Natural killer cell treated with Interleukin-12 subunit alpha and Interleukin-12 subunit beta and Interleukin-15 and Interleukin-18, amount 100 ng/mL, for 72 hours (primary cell): ENCODE measurements at places on chromosomes 7 and 10. TPM values are rescaled to one million over a fixed set of nuclear protein-coding genes. Genes with fewer than 3 reads are reported as not detected.
A peak's percentile ranks its signal among the peaks of the same experiment; 100 is the strongest.

GRCh38 chr10:114714281-114714741, 56.2 kb upstream of the ABLIM1 start:
- peaks cover 19% of the 10 kb centered on the region for H3K27me3 ChIP-seq
- no peaks in the 10 kb centered on the region for H3K36me3 ChIP-seq
- DNase-seq = no peak

- H3K27me3 ChIP-seq = peaks cover 32% of the 10 kb centered on the region
- DNase-seq = no peak
- no peak overlapping the region for H3K4me3 ChIP-seq
- no peaks in the 10 kb centered on the region for H3K36me3 ChIP-seq
- H3K27ac ChIP-seq = no peak overlapping the region
Measured at GRCh38 chr7:3358991-3359390, 57.9 kb downstream of the SDK1 start.

The GPR15LG gene
- total RNA-seq = not detected

The FEZF1 gene
- not detected for total RNA-seq

GRCh38 chr7:148356303-148356702, 234.3 kb upstream of the C7orf33 start:
- H3K27me3 ChIP-seq = peaks cover 6% of the 10 kb centered on the region
- no peaks in the 10 kb centered on the region for H3K36me3 ChIP-seq
- H3K4me3 ChIP-seq = no peak overlapping the region
- DNase-seq = no peak
- H3K4me1 ChIP-seq = no peaks in the 10 kb centered on the region
- no peak overlapping the region for H3K27ac ChIP-seq

The HMX2 gene
- not detected for total RNA-seq

DNA sequence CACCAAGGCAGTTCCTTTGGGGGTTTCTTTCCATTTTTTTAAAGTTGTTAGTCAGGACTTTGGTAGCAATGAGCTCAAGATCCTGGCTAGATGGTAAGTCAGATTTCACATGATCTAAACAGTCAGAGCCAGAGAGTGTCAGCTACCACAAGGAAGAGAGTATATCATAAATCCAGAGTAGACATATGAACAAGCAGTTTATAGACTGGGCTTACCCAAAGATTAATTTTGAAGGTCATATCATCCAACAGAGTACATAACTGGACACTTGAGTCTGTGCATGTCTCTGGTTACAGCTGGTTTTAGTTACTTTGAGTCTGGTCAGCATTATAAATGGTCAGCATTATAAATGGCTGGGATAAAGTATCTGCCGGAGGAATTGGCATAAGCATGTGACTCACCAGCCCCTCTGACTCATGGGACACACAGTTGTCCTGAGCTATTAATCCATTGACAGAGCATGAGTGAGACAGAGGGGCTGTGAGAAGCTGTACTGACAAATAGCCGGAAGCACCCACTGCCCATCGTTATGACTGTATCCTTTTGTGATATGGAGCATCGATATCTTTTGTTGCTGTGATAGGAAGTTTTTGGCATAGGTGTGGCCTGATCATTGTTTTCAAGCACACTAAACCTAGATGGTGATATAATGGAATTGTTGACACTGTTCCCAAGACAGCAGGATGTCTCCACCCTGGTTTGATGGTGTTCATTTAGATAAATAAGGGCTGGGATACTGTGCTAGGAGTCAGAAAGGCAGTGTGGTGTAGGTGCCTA, 19.3 kb downstream of the PPP1R3C start:
- no peaks in the 10 kb centered on the region for H3K36me3 ChIP-seq
- H3K4me1 ChIP-seq = no peaks in the 10 kb centered on the region
- H3K27ac ChIP-seq = no peak overlapping the region
- no peak overlapping the region for H3K4me3 ChIP-seq

DNA sequence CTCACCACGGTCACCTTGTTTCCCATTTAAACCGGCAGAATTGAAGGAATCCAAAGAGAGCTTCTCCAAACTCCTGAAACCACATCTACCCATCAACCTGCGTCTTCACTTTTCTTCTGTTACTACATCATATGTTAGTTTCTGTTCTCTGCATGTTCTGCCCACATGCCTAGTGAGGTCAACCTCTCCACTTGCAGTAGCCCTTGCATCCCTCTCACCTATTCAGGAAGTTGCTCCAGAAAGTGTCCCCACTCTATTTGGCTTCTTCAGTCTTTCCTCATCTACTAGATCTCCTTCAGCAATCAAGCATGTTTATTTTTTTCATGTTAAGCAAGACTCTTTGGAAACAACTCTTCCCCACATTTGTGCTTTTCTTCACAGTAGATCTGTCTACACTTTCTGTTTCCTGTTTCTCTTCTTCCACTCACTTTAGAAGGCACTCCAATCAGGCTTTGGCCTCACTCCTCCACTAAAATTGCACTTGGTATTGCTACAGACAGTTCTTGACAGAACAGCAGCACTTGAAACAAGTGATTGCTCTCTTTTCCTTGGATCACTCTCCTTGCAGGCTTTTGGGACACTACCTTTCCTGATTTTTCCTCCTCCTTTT, 7.5 kb downstream of the SAMD9L start:
- H3K4me3 ChIP-seq = no peak overlapping the region
- peaks cover 3% of the 10 kb centered on the region for H3K4me1 ChIP-seq
- no peak overlapping the region for H3K27ac ChIP-seq
- no peak for DNase-seq
- peaks cover 28% of the 10 kb centered on the region for H3K36me3 ChIP-seq
- no peaks in the 10 kb centered on the region for H3K27me3 ChIP-seq

DNA sequence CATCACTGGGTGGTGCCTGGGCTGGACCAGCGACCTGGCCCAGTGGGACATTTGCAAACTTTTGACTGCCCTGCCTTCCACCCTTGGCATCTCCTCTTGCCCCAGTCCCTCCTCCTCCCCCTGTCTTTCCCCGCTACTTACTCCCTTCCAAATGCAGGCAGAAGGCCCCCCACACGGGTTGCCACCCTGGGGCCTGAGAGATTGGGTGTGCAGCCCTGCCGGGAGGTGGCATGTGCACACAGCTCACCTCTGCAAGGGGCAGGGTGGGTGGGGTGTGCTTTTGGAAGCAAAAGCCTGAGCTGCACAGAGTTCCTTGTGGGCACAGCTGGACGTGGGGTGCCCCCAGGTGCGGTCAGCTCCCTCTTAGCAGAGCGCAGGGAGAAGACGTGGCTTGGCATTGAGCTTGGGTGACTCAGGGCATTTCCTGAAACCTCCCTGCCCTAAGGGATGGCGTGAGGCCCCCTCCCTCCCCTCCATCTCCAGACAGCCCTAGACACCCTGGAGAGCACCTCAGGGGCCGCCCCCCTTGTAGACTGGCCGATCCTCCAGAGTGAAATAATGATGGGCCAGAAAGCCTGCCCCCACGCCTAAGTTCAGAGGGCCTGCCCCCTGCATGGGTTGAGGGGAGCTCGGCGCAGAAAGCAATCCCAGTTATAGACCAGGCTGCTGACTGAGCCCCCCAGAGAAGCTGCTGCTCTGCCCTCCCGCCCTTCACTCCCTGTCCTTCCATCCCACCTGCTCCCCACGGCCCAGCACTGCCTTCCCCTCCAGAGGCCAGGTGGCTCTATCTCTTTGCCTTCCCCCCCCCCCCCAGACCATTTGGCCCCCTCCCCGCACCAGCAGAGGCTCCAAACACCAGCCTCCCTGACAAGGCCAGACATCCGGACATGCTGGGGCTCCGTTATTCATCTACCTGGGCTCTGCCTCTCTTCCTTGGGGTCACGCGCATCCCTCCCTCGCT, 2.3 kb upstream of the SHH start:
- H3K4me3 ChIP-seq = no peak overlapping the region
- H3K36me3 ChIP-seq = no peaks in the 10 kb centered on the region
- H3K27me3 ChIP-seq = peaks cover 36% of the 10 kb centered on the region
- H3K27ac ChIP-seq = no peak overlapping the region

The INMT gene
- total RNA-seq = 0.33 TPM

GRCh38 chr10:50417886-50418830, 166.8 kb upstream of the ASAH2 start:
- DNase-seq = peak; percentile 73
- H3K4me1 ChIP-seq = peaks cover 63% of the 10 kb centered on the region
- peak overlapping the region; percentile 94 for H3K4me3 ChIP-seq
- H3K27ac ChIP-seq = peak overlapping the region; percentile 69

The NODAL gene
- not detected for total RNA-seq

GRCh38 chr10:15344876-15345285, 26.2 kb downstream of the FAM171A1 start:
- no peaks in the 10 kb centered on the region for H3K36me3 ChIP-seq
- no peak overlapping the region for H3K27ac ChIP-seq
- peaks cover 27% of the 10 kb centered on the region for H3K27me3 ChIP-seq
- H3K4me1 ChIP-seq = no peaks in the 10 kb centered on the region
- no peak overlapping the region for H3K4me3 ChIP-seq

GRCh38 chr10:8360365-8360764, 305.9 kb downstream of the GATA3 start:
- H3K27ac ChIP-seq = peak overlapping the region; percentile 26
- H3K4me3 ChIP-seq = peak overlapping the region; percentile 62
- H3K36me3 ChIP-seq = no peaks in the 10 kb centered on the region
- DNase-seq = no peak
- H3K4me1 ChIP-seq = peaks cover 31% of the 10 kb centered on the region

- H3K4me3 ChIP-seq = no peak overlapping the region
- no peaks in the 10 kb centered on the region for H3K36me3 ChIP-seq
- H3K27me3 ChIP-seq = peaks cover 10% of the 10 kb centered on the region
Measured at GRCh38 chr10:114685456-114685855, 27.4 kb upstream of the ABLIM1 start.

GRCh38 chr7:101216860-101217387, 457 bp downstream of the PLOD3 start:
- no peaks in the 10 kb centered on the region for H3K36me3 ChIP-seq
- H3K27me3 ChIP-seq = no peaks in the 10 kb centered on the region
- peak overlapping the region; percentile 97 for H3K4me3 ChIP-seq
- no peak for DNase-seq
- H3K4me1 ChIP-seq = peaks cover 27% of the 10 kb centered on the region
- H3K27ac ChIP-seq = peak overlapping the region; percentile 91

The LIPJ gene
- total RNA-seq = not detected

DNA sequence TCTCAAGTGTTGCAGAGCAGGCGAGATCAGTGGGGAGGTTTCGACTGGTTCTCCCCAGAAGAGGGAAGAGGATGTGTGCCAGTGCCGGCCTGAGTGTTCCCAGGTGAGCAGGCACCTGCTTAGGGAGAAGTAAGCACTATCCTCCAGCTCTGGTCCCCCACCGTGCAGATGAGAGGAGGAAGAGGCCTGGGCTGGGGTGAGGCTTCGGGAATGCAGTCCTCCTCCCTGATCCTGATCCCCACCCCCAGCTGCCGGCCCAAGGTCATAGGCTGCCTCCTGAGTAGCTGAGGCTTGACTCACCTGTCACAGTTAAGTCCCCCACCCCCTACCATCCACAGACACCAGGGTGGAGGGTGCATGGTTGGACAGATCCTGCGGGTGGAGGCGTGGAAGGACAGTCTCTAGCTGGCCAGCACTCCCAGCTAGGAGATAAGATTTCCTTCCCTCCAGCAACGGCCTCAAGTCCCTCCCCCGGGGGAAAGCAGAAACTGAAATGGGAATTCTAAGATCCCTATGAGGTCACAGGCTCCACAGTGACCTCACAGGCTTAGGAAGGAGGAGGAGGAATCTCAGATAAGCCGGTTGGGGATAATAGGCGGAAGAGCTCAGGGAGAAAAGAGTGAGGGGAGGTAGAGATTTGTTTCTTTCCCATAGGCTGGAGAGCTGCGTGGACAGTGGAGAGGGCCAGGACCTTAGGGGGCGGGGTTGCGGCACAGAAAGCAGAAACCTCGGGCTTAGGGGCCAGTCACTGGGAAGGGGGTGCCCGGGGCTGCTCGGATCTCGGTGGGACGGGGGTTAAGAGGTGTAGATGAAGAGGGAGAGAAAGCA, 1.0 kb downstream of the LRCH4 start:
- H3K4me3 ChIP-seq = peak overlapping the region; percentile 98
- H3K36me3 ChIP-seq = no peaks in the 10 kb centered on the region
- H3K4me1 ChIP-seq = peaks cover 29% of the 10 kb centered on the region
- peak overlapping the region; percentile 96 for H3K27ac ChIP-seq
- DNase-seq = no peak

- DNase-seq = no peak
- no peaks in the 10 kb centered on the region for H3K36me3 ChIP-seq
- no peak overlapping the region for H3K4me3 ChIP-seq
- H3K4me1 ChIP-seq = no peaks in the 10 kb centered on the region
- H3K27me3 ChIP-seq = peaks cover 44% of the 10 kb centered on the region
Measured at GRCh38 chr7:35268953-35269352, 15.1 kb upstream of the TBX20 start.

DNA sequence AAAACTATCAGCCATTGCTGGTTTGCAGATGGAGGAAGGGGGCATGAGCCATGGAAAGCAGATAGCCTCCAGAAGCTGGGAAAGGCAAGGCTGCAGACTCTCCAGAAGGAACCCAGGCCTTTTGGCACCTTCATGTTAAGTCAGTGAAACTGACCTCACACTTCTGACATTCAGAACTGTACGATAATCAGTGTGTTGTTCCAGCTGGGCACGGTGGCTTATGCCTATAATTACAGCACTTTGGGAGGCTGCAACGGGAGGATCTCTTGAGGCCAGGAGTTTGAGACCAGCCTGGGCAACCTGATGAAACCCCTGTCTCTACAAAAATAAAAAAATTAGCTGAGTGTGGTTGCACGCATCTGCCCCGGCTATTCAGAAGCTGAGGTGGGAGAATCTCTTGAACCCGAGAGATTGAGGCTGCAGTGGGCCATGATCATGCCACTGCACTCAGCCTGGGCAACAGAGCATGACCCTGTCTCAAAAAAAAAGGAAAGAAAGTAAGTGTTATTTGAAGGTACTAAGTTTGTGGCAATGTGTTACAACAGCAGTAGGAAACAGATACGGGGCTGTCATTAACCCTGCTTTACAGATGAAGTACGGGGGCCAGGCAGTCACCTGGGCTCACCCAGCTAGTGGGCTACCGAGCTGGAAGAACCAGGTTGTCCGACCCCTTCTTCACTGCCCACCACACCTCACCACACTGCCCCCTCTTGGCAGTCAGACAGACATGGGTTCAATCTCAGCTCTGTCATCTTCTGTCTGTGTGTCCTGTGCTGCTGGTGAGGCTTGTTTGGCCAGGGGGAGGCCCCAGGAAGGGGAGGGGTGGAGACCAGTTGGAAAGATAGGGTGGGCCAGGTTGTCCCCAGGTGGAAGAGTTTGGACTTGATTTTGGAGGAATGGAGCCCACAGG, 18.3 kb downstream of the CHST3 start:
- no peak overlapping the region for H3K27ac ChIP-seq
- DNase-seq = no peak
- H3K27me3 ChIP-seq = peaks cover 7% of the 10 kb centered on the region
- H3K36me3 ChIP-seq = no peaks in the 10 kb centered on the region
- no peak overlapping the region for H3K4me3 ChIP-seq

GRCh38 chr10:107434854-107435253, 270.3 kb upstream of the SORCS1 start:
- no peak overlapping the region for H3K4me3 ChIP-seq
- H3K36me3 ChIP-seq = no peaks in the 10 kb centered on the region
- no peaks in the 10 kb centered on the region for H3K4me1 ChIP-seq
- no peak for DNase-seq

The ITPRID1 gene
- not detected for total RNA-seq

The TAC1 gene
- not detected for total RNA-seq

The UCN3 gene
- total RNA-seq = not detected

- no peak overlapping the region for H3K27ac ChIP-seq
- no peaks in the 10 kb centered on the region for H3K27me3 ChIP-seq
- H3K4me1 ChIP-seq = peaks cover 7% of the 10 kb centered on the region
- peaks cover 10% of the 10 kb centered on the region for H3K36me3 ChIP-seq
Measured at GRCh38 chr7:129670656-129671055, 59.1 kb downstream of the NRF1 start.

The GDF2 gene
- total RNA-seq = not detected

The DMBT1 gene
- total RNA-seq = not detected

The H2BK1 gene
- total RNA-seq = not detected
